ENCODE measurements at places on chromosomes 11 and 22.

- DNase-seq, result no peak
Measured at GRCh38 chr22:44147008-44147645, 33.6 kb upstream of the PARVG start.

- no peak for DNase-seq
Measured at GRCh38 chr11:106986673-106987072, 31.6 kb downstream of the GUCY1A2 start.

GRCh38 chr11:2511421-2512369 lies 66.9 kb downstream of the KCNQ1 start:
- DNase-seq, result no peak

DNA sequence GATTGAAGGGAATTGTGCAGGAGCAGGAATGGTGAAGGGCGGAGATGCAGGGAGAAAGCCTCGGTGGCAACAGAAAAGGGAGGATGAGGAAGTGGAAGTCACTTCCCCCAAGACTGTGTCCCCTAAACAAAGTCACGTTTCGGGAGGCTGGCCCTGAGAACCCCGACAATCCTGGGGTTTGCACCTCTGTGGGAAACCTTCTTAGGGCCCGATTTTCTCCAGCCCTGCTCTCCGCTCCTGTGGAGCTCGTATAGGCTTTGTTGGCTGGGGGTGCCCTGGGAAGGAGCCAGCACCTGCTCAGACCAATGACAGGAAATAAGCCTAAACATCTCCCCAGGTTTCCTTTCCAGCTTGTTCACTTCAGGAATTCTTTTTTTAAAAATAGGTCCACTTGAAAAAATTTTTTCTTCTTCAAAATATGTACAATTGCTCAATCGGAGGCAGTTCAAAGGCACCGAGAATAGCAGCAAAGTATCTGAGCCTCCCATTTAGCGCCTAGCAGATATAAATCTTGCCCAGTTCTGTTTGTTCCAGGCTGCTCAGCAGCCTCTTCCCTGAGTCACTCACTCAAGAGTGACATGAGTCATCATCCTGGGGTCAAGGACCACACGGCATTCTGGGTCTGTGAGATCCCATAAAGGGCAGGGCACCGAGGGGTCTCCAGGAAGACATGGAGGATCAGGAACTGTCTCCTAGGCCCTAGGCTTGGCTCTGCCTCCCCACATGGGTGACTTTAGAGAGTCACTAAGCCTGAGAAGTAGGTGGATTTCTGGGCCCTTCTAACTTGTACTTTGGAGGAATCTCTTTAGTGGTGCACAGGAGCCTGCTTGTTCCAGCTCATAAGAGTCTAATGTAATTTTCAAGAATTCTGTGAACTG lies 34.0 kb downstream of the IRAG1 start:
- DNase-seq, result no peak

DNA sequence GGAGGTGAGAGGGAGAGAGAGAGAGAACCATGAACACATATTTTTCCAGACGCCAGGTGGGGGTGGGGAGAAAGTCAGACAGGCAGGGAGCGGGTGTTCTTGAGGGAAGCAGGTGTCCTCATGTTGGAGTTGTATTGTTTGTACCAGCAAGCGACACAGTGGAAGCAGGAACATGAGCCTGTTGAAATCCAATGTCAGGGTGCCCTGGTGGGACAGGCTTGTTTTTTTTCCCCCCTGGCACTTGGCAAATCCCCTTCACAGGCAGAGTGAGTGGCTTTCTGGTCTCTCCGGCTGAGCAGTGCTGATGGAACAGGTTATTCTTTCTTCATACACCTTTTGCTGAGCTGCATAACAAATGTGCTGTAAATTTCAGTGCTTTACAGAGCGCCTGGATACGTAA lies 125.6 kb downstream of the GRIK4 start:
- DNase-seq, result no peak

DNA sequence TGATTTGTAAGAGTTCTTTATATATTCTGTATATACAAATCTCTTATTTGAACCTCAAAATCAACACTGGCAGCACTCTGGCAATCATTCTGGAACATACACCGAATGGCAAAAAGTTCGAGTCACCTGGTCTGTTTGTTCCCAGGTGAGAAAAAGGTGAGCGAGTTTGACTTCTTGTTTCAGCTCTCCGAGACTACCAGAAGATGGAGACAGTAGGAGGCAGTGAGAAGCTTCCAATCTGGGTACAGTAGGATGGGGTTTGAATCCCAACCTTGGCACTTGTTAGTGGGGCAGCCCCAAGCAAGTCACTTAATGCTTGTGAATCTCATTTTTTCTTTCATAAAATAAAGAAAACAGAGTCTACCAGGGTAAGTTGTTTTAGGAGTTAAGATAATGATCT lies 76.4 kb downstream of the C2CD3 start:
- DNase-seq, result no peak

DNA sequence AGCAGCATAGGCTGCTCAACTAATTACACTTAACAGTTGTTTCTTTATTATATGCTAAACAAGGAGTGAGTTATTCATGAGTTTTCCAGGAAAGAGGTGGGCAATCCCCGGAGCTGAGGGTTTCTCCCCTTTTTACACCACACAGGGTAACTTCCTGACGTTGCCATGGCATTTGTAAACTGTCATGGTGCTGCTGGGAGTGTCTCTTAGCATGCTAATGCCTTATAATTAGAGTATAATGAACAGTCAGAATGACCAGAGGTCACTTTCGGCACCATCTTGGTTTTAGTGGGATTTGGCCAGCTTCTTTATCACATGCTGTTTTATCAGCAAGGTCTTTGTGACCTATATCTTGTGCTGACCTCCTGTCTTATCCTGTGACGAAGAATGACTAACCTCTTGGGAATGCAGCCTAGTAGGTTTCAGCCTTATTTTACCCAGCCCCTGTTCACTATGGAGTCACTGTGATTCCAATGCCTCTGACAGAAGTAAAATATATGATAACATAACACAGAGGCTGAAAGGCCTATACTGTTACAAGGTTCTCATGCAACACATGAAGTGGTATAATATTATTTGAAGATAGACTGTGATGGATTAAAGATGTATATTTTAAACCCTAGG lies 41.3 kb upstream of the RDX start:
- no peak for DNase-seq

- no peak for DNase-seq
Measured at GRCh38 chr11:17410606-17411379, 22.3 kb upstream of the KCNJ11 start.

- DNase-seq, result no peak
Measured at GRCh38 chr11:92436034-92436920, 211.7 kb downstream of the FAT3 start.

DNA sequence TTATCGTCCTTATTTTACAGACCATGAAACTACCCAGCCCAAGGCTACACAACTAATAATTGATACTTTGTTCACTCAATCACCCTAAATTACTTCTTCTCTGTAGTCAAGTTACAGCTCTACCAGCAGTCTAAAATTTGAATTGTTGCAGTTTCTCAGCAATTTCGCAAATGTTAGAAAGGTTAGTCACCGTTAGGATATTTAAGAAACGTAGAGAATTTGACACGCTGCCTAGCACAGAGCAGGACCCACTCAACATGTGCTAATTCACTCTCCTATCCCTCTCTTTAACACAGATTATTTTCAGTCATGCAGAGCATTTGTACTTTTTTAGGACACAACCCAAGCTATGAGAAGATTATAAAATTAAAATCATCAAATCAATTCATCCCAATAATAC lies 771.1 kb upstream of the LUZP2 start:
- DNase-seq, result no peak

GRCh38 chr11:94557421-94557820 lies 9.7 kb upstream of the PIWIL4 start:
- no peak for DNase-seq

DNA sequence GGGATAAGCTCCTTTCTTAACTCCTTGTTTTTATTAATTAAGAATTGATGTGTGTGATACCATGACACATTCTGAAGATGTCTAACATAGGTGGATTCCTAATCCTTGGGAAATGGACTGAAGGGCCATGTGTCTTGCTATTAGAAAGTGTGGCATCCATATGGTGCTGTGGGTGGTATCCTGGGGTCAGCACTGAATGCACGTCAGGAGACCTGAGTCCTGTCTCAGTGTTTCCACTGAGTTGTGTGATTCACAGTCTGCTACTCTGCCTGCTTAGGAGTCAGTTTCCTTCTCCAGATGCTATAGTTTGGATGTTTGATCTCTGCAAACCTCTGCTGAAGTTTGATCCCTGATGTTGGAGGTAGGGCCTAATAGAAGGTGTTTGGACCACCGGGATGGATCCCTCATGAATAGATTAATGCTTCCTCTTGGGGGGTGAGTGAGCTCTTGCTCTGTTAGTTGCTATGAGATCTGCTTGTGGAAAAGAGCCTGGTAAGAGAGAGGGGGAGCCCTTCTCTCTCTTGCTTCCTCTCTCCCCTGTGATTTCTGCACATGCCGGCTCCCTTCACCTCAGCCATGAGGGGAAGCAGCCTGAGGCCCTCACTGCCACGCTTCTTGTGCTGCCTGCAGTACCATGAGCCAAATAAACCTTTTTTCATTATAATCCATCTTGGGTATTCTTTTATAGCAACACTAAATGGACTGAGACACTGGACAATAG lies 666.5 kb downstream of the NTM start:
- DNase-seq, result no peak

DNA sequence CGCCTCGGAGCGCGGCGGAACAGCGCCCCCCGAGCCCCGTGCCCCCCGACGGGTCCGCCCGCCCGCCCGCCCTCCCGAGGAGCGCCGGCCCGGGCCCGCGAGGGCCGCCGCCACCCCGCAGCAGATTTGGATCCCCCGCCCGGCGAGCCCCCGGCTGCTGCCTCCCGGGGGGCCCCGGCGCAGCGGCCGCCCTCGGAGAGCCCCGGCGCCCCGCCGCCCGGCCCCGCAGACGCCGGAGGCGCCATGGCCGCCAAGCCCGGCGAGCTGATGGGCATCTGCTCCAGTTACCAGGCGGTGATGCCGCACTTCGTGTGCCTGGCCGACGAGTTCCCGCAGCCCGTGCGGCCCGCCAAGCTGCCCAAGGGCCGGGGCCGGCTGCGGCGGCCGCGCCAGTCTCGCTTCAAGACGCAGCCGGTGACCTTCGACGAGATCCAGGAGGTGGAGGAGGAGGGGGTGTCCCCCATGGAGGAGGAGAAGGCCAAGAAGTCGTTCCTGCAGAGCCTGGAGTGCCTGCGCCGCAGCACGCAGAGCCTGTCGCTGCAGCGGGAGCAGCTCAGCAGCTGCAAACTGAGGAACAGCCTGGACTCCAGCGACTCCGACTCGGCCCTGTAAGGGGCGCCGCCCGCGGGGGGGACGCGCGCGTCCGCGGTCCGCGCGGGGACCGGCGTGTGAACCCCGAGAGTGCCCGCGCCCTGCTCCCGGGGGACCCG lies 380 bp downstream of the C11orf96 start:
- no peak for DNase-seq

GRCh38 chr11:84628871-84629620 lies 998.1 kb downstream of the DLG2 start:
- no peak for DNase-seq

DNA sequence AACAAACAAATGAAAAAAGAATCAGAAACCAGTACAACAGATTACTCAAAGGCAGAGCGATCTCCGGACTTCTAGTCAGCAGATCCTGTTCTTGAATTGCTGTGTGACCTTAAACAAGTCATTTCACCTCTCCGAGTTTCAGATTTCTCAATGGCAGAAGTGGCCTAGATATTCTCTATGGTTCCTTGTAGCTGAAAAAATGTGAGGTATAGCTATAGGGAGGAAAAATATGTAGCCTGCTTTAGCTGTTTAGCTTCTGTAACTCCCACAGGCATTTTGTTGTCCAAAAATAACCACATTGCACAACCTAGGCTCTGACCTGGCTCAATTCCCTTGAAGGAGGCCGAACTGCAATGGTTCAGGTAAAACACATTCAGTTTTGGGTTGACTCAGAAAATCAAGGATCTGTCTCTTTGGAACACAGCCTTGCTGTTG lies 100.7 kb downstream of the DBX1 start:
- DNase-seq, result no peak

GRCh38 chr11:16891165-16891564 lies 123.0 kb downstream of the PLEKHA7 start:
- DNase-seq, result no peak

- DNase-seq, result no peak
Measured at GRCh38 chr11:12292766-12293165, 84.6 kb upstream of the PARVA start.

DNA sequence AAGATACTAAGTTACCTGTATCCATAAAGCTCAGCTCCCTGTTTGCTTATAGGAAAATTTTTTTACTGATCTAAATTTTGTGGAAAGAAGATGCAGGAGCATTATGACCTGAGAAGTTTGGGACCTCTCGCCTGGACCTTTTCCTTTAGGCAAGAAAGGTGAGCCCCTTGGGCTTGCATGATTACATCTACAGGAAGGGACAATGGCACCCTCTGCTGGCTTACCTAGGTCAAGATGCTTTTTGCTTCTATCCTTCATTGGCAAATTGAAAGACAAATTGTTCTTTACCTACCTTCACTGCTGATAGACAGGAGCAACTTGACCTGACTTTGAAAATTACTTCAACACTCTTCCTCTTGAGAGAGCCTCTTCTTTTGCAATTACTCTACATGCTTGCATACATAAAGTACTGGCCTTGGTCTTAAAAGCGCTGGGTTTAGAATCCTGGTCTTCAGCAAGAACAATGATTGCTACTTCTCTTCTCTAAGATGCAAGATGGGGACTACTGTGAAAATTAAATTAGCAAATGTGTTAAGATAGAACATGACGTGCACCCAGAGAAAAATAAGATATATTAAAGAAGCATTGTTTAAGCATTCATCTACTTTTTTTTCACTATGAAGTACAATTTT lies 147.2 kb downstream of the TRPC6 start:
- DNase-seq, result no peak

GRCh38 chr11:95108159-95108611 lies 18.5 kb downstream of the ENDOD1 start:
- no peak for DNase-seq

DNA sequence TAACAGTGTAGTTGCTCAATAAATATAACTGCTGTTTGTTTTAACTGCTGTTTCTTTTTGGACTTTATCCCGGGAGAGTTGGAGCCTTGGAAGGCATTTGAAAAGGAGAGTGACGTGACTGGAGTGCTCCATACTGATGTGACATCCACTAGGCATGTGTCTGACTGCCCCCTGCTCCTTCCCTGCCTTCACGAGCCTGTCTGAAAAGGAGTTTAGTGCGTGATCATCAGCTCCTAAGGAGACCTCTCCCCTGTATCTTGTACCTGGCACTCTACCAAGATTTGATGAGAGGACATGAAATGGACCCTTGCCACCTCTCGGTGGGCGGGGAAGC lies 22.9 kb downstream of the ZBTB16 start:
- peak; percentile 70 for DNase-seq

Measured in AML-193 (cell line).